Fibroblast of skin of scalp (primary cell): ENCODE measurements at places on chromosomes 4 and X.

DNA sequence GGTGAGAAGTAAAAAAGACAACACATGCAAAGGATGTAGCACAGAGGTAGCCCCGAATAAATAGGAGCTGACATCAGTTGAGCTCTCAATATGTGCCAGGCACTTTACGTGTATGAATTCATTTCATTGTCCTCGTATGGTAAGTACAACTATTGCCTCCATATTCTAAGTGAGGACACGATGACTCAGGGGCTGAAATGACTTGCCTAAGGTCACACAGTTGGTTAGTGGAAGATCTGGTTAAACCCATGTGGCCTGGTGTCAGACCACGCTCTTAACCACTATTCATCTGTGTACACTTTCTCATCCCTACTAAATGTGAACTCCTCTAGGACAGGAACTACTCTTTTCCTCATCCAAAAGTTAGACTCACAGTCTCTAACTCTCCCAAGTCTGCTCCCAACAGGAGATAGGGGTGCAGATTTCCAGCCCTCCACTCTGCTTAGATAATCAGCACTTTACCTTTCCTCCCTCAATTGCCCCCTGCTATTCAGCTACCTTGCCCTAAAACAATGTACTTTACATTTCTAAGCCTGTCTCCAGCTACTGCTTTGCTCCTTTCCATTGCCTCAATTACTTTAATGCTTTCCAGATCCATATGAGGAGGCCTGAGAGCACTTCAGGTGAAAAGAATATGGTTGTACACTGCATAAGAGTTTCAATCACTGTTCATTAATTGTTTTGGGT, 58.8 kb upstream of the LHFPL1 start:
- no peak for DNase-seq

- no peak for DNase-seq
Measured at GRCh38 chr4:183287677-183288076, 32.4 kb downstream of the CLDN22 start.

- no peak for DNase-seq
Measured at GRCh38 chr4:111977419-111977965, 167.8 kb upstream of the FAM241A start.

GRCh38 chr4:154928640-154929257, 147.7 kb downstream of the RBM46 start:
- peak; percentile 18 for DNase-seq

DNA sequence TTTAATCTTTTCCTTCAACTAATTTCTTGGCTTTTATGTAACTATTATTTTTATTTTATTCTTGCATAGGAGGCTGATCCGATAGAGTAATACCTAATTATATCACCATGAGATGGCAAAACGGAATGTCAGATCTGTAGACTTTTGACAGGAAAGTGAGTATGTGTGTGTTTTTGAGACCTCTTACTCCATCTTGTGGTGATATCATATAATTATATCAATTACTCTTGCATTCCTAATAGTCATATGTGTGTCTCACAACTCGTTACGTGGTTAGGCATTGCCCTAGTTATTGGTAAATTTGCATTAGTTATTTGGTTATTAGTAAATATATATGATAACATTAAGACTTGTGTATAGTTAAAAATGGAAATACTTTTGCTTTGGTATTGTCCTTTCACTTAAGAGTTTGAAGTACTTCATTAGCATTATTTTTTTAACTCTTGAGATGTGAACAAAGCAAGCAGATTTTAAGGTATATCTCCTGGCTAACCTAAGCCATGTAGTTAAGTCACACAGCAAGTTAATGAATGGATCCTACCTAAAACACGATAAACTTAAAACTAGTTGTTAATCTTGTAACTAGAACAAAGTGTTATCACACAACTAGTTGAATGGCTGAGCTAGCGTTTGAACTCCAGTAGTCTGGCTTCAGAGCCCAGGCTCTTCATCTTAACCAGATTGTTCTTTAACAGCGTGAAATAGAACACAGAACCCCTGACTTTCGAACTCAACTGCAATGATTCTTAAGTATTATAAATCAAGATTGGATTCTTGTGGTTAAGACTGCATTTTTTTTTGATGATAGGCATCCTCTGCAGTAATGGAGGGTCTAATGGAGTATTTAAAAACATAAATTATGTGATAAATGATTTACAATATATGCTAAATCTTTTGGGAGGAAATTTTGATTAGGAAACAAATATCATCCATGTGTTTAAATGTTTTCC, 67.1 kb downstream of the PGRMC2 start:
- peak; percentile 80 for DNase-seq

DNA sequence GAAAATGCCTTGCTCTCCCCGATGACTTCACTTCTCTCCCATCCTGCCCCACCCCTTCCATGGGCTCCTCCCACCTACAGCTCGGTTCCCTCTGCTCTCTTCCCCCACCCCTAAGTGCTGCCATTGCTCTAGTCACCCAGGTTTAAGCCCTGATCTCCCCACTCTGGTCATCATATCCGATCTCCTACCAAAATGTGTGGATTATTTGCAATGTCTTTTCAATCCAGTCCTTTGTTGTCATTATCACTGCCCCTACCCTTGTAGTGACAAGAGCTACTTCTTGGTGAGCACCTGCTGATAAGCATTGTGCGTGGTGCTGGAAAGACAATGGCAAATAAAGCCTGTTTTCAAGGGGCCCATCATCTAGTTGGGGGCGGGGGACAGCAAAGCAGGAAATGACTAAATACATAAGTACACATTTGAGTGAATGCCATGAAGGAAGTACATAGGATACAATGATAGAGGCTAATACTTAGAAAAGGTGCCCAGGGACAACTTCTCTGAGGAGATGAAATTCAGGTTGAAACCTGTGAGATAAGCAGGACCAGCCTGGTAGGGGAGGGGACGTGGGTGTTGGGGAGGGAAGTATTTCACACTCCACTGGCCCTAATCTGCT, 63.8 kb downstream of the DLG3 start:
- no peak for DNase-seq

GRCh38 chr4:6111354-6111960, 88.9 kb downstream of the JAKMIP1 start:
- no peak for DNase-seq

GRCh38 chr4:138178566-138178965, 63.6 kb downstream of the SLC7A11 start:
- peak; percentile 25 for DNase-seq

GRCh38 chrX:38151441-38151840, 69.2 kb downstream of the SRPX start:
- DNase-seq, result peak; percentile 91

DNA sequence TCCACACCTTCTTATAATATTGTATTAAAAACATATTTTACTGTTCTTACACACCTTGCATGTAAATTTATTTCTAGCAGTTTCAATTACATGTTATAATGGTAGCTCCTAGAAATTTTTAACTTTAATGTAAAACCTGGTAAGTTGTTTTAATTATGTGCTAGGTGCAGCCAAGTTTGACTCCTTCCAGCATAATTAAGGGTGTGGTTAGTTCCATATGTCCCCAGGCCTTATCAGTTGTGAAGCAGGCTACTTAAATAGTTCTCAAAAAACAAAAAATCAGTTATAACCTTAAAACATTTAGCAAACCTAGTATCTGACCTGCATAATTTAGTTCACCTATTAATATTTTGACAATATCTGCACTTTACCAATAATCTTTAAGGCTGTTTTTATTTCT, 26.9 kb upstream of the PASD1 start:
- no peak for DNase-seq

DNA sequence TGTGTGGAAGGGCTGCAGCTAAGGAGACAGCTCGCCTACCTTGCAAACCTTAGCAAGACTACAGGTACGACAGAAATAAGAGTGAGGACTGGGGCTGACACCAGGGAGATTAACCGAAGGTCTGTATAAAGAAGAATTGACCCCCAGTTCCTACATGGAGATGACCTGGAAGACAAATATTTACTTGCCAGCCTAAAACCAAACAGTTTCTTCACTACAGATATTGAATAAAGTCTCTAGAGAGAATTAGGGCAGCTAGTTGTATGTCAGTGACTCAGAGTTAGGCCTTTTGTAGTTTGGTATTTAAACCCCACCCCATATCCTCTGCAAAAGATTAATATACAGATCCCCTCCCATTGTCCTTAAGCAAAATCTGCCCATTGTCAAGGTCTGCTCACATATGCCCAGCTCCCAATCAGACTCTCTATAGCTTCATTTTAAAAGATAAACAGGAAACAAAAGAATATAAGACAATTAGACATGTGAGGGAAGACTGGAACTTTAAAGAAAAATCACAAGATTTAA, 28.1 kb upstream of the FRMPD3 start:
- DNase-seq, result no peak

DNA sequence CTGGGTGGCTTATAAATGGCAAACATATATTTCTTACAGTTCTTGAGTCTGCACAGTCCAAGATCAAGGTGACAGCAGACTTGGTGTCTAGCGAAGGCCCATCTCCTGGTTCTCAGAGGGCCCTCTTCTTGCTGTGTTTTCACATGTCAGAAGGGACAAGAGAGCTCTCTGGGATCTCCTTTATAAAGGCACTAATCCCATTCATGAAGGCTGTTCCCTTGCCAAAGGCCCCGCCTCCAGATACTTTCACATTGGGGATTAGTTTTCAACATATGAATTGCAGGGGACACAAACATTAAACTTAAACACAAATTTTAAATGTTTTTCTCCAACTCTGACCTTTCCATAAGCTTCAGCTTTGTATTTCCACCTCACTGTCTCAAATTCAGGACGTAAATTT, 1135.0 kb upstream of the TENM3 start:
- no peak for DNase-seq

GRCh38 chr4:56460085-56460484, 7.3 kb upstream of the SRP72 start:
- DNase-seq, result peak; percentile 59

- no peak for DNase-seq
Measured at GRCh38 chr4:159239629-159240028, 136.8 kb downstream of the RAPGEF2 start.

DNA sequence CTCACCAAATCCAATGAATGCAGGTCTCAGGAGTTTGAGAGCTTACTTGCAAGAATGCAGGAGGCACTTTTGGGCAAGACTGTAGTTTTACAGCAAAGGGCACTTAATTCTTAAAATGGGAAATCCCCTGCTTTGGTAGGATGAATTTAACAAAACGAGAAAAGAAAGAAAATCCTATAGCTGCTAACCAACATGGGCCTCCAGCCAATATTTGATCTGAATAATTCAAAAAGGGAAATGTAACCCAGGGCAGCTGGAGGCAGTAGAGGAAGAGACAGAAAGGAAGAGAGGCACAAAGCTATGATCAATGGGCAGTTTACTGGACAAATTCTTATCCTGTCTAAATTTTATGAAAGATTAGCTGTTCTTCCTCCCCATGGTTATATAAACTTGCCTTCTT, 142.3 kb downstream of the SH3KBP1 start:
- DNase-seq, result no peak

DNA sequence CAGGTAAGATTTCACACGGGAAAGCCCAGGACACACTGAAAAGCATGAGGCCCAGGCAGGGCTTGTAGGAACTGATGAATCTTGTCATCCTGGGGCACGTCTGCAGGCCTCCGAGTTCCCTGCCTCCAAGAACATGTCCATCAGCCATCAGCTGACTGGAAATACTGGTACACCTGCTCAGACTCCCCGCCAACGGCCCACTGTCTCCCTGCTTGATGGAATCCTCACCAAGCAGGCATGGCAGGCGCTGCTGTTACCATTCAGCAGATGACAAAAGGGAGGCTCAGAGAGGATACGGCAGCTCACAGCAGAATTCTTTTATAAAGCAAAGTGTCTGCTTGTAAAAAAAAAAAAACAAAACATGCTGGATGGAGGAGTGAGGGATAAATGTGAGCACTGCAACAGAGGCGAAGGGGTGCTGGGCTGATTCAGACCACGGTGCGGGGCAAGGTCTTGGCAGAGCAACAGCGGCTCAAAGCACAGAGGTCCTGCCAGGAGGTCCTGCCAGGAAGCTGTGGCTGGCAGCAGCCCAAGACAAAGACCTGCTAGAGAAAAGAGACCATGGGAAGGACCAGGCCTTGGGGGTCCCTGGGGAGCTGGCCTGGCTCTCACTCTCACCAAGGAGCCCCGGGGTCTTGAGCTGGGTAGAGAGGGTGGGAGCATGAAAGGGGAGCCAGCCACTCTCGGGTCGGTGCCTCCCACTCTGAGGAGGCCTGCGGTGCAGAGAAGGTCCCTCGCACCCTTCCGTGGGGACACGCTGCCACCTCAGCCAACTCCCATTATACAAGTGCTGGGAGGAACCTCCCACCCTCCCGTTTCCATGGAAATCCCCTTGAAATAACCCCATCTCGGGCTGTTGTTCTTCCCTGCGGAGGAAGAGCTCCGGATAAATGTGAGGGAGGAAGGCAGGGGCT, 25.6 kb downstream of the PPP2R2C start:
- DNase-seq, result no peak
